Cerebellar cortex (tissue), 1 donor: ENCODE measurements at places on chromosomes 2 and 18.

- no peak for DNase-seq
These were observed 34.8 kb downstream of the TRAPPC12 start for GRCh38 chr2:3414133-3414860.

DNA sequence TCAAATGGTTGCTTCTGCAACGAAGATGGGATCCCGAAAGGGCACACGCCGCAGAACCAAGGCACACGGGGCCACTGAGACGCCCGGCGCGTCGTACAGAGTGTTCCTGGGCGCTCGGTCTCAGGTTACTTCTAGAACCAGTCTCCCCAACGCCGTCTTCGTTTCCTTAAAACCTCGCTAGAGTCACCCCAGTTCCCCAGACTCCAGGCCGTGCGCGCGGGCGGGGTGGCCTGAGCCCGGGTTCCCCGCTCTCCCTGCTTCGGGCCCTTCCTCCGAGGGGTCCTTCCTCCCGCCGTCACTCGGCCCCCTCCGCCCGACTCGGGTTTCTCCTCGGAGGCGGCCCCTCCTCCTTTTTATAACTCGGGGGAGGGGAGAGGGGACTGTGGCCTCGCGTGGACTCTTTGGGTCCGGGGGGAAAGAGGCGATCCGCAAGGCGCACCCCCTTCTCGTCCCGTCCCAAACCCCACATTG, 774 bp upstream of the FZD7 start:
- DNase-seq, result no peak

DNA sequence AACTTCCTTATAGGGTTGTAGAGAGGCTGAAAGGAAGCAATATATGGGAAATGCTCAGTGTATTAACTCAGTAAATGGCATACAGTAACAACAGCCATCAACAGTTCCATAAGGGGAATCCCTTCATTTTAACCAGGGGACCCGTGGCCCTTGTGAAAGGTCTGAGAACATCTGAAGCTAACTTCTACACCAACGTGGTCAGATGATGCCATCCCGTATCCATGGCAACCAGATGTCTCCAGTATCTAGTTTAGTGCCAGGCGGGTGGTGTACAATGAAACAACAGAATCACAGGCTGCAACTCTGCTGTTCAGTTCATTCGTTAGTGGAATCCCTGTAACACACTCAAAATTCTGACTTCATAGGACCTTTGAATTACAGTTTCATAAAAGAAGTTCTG, 162.3 kb downstream of the TGIF1 start:
- no peak for DNase-seq

DNA sequence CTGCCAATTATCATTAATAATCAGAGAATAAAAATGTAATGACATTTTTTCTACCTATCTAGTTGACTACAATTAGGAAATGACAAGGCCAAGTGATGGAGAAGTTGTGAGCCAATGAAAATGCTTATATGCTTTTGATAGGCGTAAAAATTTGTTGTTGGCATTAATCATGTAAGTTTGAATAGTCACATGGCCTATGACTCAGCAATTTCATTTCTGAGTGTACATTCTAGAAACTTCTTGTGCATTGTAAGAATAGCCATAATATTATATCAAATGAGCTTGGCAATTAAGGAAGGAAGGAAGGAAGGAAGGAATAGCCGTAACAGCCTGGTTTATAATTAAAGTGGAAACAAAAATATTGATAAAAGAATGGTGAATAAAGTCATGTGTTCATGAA, 179.9 kb downstream of the PTH2R start:
- DNase-seq, result no peak

DNA sequence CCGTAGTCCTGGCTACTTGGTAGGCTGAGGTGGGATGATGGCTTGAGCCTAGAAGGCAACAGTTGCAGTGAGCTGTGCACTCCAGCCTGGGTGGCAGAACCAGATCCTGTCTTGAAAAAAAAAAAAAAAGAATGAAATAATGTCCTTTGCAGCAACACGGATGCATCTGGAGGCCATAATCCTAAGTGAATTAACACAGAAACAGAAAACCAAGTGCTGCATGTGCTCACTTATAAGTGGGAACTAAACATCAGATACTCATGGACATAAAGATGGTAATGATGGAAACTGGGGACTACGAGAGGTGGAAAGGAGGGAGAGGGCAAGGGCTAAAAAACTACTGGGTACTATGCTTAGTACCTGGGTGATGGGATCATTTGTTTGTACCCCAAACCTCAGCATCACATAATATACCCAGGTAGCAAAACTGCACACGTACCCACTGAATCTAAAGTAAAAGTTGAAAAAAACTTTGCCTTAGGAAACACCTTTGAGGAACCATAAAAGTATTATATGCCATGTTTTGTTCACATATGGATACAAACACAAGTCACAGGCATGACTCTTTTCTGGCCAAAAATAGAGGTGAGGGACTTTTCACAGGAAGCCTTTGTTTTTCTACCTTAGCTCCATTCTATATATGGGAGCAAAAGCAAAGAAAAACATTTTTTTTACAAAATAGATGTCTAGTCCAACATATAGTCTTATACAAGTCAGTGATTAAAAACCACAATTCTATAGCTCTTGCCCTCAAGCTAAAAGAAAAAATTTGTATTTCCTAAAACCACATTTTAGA, 36.6 kb downstream of the GPR155 start:
- DNase-seq, result no peak

DNA sequence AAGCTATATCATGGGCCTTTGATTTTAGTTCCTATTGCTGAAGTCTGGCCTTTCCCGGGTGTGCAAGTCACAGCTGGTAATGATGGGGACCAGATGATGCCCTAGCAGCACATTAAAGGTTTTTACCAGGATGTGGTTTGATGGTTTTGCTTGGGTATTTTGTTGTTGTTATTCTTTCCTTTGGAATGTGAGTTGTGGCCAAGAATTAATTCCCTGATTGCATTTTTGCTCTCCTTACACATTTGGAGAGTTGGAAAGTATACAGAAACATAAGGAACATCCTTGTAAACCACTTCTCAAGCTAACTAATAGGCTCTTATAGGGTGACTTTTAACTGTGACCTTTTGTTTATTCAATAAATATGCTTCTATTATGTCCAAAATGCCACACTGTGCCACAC, 154.1 kb upstream of the MMADHC start:
- DNase-seq, result peak; percentile 52

DNA sequence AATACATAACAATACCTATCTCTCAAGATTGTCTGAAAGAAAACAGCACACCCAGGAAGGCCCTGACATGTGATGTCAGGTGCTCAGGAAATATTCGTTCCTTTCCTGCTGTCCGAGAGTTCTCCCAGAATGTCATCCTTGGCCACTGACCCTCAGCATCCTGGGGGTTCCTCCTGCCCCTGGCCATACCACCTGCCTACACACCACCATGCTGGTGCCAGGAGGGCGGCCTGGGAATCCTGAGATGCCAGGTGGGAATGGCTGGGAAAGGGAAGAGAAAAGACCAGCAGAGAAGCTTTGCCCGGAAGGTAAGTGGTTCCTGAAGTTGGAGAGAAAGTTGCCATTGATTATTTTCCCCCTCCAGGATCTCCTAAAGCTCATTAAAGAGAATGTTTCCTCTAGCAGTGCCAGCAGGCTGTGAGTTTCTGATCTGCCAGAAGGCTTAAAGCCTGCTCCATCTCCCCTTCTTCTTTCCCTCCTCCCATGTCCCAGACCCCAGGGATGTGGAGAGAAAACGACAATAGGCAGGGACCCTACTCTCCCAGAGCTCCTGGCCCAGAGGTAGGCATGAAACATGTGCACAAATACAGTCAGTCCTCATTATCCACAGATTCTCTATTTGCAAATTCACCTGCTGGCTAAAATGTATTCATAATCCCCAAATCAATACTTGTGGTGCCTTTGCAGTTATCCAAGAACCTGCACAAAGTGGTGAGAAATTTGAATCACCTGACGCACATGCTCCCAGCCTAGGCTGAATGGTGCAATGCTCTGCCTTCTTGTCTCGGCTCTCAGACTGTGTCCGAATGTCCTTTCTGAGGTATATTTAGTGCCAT, 147.1 kb upstream of the MYCN start:
- DNase-seq, result no peak

GRCh38 chr18:61619783-61620182, 273.0 kb downstream of the RNF152 start:
- DNase-seq, result no peak

GRCh38 chr18:63074981-63075404, 244.6 kb downstream of the BCL2 start:
- peak; percentile 24 for DNase-seq

GRCh38 chr2:228709788-228710371, 528.4 kb upstream of the SPHKAP start:
- no peak for DNase-seq

DNA sequence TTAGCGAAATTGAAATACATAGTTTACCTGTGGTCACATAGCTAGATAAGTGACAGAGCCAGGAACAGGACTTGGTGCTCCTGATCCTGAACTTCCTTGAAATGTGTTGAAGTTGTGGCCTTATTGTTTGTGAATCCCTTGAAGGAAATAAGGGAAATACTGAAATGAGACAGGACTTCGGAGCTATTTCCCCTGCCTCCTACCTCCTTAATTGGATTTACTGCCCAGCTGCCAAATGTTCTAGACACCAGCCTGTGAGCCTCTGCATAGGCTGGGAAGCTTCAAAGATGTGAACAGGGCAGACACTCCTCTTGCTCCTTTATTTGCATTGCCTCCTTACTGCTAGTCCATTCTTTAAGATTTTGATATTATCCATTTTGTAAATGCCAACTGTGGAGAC, 135.2 kb downstream of the PRPF40A start:
- DNase-seq, result no peak

DNA sequence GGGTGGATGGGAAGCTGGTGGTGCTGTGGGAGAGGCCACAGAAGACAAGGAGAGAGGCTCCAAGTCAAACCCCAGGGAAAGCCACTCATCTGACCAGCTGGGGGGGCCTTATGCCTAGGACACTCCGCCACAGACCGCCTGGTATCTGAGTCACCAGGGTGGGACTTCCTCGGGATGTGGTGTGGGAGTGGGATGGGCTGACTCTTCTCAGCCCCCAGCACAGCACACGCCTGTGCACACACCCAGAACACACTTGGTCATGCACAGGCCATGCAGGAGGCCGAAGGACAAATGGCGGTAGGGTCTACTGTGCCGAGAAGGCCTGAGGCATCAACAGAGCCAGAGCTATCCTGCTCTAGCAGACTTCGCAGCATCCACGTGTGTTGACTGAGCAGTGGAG, 136.4 kb downstream of the INHBB start:
- no peak for DNase-seq

DNA sequence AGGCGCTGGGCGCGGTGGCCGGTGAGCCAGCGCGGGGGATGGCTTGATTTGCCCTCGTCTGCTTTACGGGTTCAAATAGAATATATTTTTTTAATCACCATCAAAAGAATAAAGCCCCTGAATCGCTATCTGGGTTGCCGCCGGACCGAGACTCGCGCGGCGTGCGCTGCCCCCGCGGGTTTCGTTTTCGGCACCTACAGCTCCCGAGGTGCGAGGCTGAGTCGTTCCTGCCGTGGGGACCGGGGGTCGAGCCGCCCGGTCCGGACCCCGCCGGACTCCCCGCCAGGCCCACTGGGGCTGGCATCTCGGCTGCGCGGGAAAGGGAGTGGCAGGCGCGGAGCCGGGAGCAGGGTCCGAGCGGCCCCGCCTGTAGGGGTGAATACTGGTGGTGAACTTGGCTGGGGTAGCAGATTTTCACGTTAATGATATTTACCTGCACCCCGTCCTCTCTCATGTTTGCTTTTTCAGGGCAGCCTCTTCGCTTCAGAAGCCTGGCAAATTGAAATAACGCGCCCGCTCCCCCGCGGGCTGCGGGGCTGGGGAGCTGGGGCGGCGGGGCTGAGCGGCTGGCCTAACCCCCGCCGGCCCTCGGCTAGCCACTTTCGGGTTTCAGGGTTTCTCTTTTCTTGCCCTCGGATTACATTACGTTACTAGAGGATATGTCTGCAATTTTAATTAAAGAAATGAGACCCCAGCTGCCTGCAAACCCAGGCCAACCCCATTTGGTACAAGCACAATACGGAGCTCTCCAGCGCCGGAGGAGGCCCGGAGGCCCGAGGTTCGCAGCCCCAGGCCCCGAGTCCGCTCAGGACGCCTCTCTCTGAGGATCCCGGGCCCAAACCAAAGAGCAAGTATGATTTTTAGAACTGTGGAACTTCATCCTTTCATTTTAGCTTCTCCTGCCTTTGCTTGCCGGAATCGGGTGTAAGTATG, 1.7 kb upstream of the CELF4 start:
- DNase-seq, result peak; percentile 36

DNA sequence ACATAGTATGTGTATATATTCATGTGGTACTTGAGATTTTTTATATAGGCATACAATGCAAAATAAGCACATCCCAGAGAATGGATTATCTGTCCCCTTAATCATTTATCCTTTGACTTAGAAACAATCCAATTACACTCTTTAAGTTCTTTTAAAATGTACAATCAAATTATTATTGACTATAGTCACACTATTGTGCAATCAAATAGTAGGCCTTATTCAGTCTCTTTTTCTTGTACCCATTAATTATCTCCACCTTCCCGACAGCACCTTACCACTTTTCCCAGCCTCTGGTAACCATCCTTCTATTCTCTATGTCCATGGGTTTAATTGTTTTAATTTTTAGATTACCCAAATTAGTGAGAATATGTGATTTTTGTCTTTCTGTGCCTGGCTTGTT, 914.1 kb downstream of the CCDC85A start:
- DNase-seq, result no peak

DNA sequence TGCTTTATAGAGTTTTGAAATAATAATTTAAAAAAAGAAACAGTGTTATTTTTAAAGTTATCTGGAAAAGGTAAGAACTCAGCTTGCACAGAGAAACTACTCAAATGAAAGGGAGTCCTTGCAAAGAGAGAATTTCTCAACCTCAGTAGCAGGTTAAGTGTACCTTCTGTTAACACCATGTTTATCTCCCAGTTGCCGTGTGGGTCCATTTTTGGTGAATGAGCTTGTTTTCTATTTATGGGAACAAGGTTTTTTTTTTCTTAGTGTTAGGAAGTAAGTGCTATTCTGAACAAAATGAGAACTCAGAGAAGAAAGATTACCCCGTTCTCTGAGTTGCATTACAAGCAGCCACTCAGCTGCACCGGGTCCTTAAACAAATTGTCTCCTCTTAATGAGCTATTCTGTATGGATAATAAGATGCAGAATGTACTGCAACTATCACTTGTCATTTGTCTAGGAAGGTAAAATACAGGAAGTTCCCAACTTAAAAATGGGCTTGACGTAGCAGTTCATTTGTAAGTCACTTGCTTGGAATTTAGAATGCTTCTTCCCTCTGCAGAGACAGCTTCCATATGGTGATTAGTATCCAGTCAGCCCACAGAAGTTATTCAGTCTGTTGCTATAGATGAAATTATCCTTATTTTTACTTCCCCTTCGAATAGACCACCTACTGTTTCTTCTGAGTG, 74.9 kb downstream of the LTBP1 start:
- DNase-seq, result no peak

GRCh38 chr18:23238651-23239349, 103.5 kb downstream of the CABLES1 start:
- no peak for DNase-seq
